Posterior cingulate gyrus (tissue), 11 donors: ENCODE measurements at places on chromosomes 11 and 22.
A peak's percentile ranks its signal among the peaks of the same experiment; 100 is the strongest.

GRCh38 chr11:117786135-117786870, 10.7 kb downstream of the DSCAML1 start:
- DNase-seq = no peak

- DNase-seq = no peak
Measured at GRCh38 chr11:116804001-116804400, 12.3 kb upstream of the APOA5 start.

GRCh38 chr22:44569561-44569991, 71.5 kb upstream of the RTL6 start:
- DNase-seq = peak; percentile 5

GRCh38 chr11:77195071-77195755, 67.2 kb downstream of the MYO7A start:
- peak; percentile 61 for DNase-seq

DNA sequence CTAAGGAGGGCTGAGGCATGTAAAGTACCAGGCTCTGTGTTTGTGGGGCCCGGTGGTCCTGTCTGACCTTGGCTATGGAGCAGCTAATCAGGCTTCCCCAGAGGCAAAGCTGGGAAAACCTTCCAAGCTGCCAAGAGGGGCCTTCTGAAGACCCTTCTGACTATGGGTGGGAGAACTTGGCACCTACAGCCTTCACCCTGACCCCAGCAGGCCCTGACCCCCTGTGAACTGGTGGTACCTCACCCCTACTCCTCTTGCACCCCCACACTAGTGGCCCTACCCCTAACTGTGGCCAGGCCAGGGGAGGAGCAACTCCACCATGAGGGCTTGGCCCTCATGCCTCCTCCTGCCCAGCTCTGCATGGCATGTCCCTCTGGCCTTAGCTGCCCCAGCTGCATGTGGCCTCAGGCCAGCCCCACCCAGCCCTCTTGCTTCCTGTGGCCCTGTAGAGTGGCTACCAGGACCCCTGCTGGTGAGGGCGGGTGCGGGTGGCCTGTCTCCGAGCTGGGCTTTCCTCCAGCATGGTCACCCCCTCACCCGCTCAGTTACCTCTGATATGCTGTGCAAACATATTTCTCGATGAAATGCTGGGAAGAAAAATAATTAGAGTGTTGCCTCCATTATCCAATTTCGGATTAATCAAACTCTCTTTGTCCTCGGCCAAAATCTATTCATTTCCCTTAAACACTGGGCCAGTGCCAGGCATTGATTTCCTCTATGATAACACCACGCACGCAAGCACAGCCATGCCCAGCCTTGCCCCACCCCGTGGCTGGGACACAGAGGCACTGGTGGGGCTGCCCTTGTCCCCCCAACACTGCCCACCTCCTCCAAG, 7.5 kb downstream of the GNAZ start:
- DNase-seq = no peak

GRCh38 chr11:72778535-72779494, 15.0 kb downstream of the STARD10 start:
- no peak for DNase-seq

DNA sequence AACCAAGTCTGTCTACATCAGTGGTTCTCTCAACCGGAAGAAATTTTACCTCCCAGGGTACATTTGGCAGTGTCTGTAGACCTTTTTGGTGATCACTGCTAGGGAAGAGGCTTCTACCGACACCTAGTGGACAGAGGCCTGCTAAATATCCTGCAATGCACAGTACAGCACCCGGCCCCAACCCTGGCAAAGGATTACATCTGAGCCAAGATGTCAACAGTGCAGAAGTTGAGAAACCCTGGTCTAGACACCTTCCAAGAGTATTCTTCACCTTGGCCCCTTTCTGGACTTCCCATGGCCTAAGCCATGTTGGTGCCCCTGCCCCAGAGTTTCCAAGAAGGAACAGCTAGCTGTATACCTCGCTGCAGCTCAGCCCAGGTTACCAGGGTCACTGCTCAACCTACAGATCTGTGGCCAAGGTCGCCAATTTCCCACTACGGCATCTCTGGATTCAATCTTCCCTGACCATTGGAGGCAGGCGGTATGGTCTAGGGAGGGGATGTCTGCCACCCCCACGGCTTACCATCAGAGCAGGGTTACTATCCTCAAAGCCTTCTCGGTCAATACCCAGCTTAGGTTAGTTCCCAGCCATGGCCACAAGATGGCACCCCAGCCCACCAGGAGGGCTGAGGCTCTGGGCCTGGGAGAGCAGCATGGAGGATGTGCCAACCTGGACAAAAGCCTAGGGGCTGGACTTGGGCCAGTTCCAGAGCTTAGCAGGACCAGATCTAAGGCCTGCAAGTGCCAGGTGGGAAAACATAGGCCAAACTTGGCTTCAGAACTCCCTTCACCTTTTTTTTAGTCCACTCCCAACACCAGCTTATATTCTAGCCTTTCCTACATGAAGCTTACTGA, 3.7 kb upstream of the KCNC1 start:
- DNase-seq = peak; percentile 93

GRCh38 chr22:42931421-42932196, 74.5 kb upstream of the ARFGAP3 start:
- no peak for DNase-seq

DNA sequence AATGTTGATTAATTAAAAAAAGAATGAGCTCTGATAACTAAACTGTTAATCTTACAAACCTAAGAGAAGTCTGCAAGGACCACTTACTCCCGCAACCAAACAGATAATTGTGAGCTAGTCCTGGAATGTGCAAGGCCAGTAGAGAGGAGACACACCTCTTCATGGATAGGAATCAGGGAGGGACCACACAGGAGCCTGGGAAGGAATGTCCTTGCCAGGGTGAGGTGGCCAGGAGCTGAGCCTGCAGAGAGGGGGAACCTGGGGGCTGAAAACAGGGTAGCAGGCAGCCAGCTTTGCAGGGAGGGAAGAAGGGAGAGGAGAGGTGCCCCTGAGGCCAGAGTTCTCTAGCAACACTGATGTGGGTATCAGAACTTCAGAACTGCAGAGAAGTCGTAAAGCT, 9.4 kb upstream of the NLRP10 start:
- DNase-seq = no peak

GRCh38 chr11:30567120-30567519, 19.0 kb downstream of the MPPED2 start:
- no peak for DNase-seq

- DNase-seq = no peak
Measured at GRCh38 chr11:92717240-92717639, 252.2 kb upstream of the MTNR1B start.

- DNase-seq = no peak
Measured at GRCh38 chr11:70851907-70852306, 400.5 kb downstream of the SHANK2 start.
